ENCODE measurements at places on chromosomes 1 and 21.

GRCh38 chr1:31772669-31773248, 8.6 kb upstream of the ADGRB2 start:
- DNase-seq, result no peak

GRCh38 chr1:109503935-109504334, 5.6 kb downstream of the AMIGO1 start:
- DNase-seq, result no peak

DNA sequence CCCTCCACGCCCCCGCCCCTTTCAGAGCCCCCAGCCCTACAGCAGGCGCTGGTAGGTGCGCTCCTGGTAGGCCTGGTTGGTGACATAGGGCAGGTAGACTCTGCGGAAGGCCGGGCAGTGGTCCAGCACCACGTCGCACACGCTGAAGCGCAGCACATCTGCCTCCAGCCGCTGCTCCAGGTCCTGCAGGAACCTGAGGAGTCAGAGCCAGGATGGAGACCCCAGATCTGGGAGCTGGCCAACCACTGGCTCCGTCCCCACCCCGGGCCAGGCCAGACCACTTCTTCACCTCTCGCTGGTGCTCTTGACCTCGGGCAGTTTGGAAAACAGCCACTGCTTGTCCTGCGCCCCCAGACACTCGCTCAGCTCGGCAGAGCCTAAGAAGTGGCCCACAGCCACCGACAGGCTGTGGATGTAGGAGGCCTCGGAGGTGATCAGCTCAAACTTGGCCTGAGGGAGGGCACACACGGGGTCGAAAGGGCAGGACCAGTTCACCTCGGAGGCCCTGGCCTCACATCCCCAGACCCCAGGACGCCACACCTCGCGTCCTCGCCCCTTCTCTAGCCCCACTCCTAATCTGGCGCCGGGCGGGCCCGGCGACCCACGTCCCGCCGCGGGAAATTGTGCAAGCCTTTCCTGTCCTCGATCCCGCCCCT, 6.4 kb downstream of the ARHGEF19 start:
- no peak for DNase-seq

DNA sequence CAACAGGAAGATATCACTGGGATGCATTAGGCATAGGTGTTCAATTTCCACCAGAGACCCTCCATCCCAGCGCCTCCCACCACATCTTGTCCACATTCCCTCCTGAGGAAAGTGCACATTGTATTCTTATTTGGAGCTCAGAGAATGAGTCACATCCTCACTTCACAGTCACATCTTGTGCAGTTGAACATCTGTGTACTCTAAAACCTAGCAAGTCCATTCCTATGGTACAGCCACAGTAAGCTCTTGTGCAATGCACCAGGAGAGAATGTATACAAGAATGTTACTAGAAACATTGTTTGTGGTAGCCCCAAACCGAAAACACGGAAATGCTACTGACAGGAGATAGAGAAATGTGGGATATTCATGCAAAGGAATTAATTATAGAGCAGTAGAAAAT, 1.6 kb upstream of the KDF1 start:
- no peak for DNase-seq

GRCh38 chr1:16112596-16113555, 39.4 kb upstream of the FAM131C start:
- no peak for DNase-seq

GRCh38 chr1:21295002-21295401, 4.7 kb upstream of the ECE1 start:
- DNase-seq, result peak; percentile 67

GRCh38 chr1:99751877-99752504, 14.4 kb downstream of the FRRS1 start:
- no peak for DNase-seq

DNA sequence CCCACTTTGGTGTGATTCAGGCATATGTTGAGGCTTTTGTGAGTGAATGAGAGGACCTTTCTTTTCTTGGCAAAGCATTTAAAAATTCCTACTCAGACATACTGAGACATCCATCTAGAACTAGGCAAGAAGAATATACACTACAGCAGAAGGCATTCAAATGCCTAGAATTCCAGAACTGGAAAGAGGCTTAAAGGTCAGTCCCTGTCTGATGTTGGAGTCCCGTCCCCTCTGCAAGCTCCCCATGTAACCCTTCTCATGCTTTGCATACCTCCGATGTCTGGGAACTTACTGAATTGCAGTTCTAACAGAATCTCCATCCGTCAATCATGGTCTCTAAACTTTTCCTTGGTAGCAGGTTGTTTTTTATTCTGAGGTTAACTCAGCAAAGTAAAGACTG, 152.9 kb downstream of the ATP6V1G3 start:
- no peak for DNase-seq

GRCh38 chr21:33411949-33412430, 8.8 kb downstream of the IFNGR2 start:
- no peak for DNase-seq

DNA sequence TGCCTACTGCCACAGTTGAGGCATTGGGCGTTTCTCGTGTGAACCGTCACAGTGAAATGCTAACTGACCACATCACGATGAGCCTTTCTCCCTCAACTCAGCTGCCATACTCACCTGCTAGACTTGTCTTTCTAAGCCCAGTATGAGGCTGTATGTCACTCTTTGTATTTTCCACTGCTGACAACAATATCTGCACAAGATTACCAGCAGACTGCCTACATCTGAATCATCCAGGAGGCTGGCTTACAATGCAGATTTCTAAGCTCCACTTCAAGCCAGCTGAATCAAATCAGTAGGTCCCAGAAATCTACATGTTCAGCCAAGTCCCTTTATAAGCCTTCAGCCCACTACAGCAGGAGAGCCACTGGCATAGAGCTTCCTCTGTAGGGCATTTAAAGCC, 355.0 kb upstream of the DUSP10 start:
- no peak for DNase-seq

- peak; percentile 83 for DNase-seq
Observed at GRCh38 chr1:209805875-209806760, at the start of gene IRF6. Gene IRF6, minus strand, starts transcription at chr1:209806142. Its CDS starts 4,729 bp downstream, at chr1:209801413.

DNA sequence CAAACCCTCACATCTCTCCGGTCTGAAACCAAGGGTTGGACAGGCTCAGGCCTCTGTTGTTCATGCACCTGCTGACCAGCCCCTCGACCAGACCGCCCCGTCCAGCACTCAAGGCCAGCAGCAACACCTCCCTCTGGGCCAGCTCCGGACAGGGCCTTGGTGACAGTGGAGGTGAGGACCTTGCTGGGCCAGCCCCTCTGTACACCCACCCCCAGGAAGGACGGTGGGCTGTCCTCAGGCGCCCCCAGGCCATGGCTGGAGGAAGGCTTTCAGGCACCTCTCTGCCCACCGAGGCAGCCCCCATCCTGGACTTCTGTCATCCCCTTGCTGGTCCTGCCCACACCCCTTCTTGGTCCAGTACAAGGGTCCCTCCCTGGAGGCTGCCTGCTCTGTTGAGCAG, 48.6 kb downstream of the MEGF6 start:
- no peak for DNase-seq

DNA sequence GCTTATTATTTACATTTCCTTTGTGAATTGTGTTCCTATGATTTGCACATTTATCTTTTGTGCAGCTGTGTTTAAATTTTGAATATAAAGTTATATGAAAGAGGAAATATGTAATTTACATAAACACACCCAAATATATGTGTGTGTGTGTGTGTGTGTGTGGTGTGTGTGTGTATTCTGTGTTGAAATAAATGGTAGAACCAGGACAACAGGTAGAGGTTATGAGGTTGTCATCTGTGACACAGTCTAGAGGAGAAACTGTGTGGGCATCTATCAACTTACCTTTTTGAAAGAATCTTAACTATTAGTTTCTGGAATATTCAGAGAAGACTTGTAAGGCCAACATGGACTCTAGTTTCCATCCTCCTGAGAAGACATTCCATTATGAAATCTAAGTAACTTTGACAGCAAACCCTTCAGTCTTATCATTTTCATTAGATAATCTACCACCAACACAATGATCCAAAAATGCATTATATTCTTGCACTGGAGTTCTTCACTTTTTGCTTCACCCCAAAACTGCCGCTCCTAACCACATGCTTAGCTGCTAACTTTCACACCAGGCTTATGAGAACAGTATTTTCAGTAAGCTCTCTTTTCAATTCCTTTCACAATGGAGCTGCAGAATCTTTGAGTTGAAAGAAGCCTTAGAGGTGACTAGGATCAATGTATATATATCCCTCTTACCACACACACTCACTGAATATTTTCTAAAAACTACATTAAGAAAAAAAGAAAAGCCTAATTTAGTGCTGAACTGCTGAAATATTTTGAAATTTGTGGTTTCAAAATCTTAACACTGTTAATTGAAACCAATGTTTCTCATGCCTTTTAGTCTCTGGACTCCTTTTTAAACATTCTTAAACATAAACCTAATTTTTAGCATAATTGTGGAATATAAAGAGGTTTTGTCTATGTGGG, 21.8 kb downstream of the PTPRC start:
- peak; percentile 59 for DNase-seq
